ENCODE measurements at places on chromosomes 7 and 10. TPM values are rescaled to one million over a fixed set of nuclear protein-coding genes. Genes with fewer than 3 reads are reported as not detected.

DNA sequence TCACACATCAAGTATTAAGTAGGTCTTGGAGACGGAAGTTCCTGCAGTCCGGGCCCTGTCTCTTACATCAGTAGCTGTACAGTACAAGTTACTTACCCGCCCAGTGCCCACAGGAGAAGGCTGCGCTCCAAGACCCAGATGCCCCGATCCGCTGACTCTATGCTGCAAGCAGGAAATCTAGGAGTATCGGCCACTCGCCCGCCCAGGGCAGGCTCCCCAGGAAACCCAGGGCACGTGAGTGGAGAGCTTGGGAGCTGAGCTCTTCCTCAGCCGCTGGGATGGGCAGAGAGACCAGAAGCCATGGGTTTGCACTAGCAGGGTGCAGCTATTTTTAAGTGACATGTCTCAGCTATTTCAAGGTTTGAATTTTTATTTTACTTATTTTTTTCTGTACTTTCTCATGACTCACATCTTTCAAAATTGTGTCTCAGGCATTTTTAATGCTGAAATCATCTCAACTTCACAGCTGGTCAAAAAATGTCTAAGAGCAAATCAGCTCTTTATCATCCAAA, 1.9 kb upstream of the GPER1 start:
- no peak for DNase-seq

DNA sequence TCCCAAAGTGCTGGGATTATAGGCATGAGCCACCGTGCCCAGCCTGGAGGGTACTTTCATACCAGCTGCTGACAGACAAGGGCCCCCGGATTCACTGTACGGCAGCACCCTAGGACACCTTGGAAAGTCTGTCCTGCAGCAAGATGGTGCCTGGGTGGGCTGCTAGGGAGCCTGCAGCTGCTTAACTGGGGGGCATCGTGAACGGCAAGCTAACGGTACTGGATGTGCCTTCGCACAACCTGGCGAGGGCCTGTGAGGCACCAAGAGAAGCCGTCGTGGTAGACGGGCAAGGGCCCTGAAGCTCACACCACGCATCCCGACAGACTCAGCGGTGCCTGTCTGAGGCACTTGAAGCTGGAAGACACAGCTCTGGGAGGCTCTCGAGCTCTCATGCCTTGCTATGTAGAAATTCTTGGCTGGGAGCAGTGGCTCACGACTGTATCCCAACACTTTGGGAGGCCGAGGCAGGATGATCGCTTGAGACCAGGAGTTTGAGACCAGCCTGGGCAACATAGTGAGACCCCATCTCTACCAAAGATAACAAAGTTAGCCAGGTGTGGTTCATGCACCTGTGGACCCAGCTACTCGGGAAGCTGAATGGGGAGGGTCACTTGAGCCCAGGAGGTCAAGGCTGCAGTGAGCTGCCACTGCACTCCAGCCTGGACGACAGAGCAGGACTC, 9.4 kb downstream of the BRAT1 start:
- DNase-seq = no peak

DNA sequence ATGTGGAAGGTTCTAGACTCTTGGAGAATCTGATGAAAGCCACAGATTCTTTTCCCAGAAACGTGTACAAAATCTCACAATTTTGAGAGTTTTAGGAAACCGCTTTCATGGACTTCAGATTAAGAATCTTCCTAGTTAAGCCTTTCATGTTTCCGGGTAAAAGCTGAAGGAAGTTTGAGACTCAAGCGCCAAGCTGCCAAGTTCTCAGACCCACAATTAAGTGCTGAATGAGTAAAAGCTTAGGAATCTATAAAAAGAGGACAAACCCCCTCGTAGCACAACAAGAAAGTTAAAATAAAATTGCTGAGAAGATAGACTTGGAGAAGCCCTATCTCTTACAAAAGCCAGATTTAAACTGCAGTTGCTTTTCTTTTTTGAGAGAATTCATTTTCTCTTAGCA, 99.6 kb downstream of the ST8SIA6 start:
- no peak for DNase-seq

DNA sequence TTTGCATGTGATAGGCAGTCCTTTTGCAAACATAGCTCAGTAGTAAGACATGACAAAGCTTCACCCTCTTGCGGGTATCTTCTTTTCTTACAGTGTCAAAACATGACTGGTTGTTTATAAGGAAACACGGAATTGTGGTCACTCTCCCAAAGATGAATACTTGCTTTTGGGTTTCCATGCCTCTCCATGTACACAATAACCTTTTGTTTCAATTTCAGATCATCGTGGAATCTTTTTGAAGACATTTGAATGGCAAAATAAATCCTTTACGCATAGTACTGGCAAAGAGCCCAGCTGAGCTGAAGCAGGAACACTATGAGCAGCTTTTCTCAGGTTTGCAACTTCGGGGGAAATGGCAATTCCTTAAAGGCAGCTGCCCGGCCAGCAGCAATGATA, 156.8 kb upstream of the FRMD4A start:
- no peak for DNase-seq

- DNase-seq = no peak
Measured at GRCh38 chr10:69239136-69239535, 19.0 kb downstream of the HKDC1 start.

GRCh38 chr10:126042354-126042753, 146.0 kb downstream of the FANK1 start:
- DNase-seq = no peak

DNA sequence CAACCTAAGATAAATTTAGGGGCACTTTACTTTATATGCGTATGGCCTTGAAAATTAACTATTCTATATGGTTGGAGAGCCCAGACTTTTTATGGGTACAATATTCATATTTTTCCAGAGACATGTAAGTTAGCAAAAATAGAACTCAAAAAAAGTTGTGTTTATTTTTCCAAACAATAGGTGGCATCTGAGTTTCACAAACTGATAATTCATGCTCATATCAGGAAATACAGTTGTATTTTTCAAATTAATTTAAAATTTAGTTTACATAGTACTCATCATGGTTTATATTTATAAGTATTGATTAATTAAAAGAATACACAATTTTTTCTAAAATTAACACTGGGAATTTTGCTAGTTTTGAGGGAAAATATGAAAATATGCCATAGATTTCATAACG, 34.6 kb downstream of the ANKRD7 start:
- no peak for DNase-seq

DNA sequence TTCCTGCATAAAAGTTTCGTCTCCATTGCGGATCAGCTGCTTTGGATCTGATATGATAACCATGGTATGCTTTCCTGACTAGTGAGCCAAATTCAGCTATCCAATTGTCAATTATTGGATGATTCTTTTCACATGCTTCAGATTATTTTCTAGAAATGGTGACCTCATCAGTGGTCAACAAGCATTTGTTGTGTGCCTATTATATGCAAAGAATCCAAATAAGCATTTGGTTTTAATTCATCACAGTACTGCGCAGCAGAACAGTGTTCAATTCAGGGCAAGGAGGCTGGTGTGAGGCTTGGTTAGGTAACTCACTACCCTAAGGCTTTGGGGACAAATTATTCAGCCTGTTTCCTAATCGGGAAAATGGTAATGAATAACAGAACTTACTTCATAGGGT, 200.5 kb downstream of the SKAP2 start:
- DNase-seq = no peak

DNA sequence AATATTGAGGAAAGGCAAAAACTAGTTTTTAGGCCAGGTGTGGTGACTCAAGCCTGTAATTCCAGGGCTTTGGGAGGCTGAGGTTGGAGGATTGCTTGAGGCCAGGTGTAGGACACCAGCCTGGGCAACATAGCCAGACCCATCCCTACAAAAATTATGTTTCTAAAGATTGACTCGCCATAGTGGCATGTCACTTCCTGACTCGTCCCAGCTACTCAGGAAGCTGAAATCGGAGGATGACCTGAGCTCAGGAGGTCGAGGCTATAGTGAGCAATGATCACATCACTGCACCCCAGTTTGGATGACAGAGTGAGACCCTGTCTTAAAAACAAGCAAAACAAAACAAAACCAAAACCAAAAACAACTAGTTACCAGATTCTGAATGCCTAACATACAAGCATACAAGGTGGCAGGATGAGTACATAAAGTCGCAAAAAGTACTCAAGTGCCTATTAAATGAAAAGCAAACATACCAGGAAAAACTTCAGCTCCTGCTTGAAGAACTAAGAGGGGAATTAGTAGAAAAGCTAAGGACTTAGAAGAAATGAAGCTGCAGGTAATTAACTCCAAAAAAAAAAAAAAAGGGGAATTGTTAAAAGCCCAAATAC, 14.1 kb downstream of the ZNF398 start:
- no peak for DNase-seq

DNA sequence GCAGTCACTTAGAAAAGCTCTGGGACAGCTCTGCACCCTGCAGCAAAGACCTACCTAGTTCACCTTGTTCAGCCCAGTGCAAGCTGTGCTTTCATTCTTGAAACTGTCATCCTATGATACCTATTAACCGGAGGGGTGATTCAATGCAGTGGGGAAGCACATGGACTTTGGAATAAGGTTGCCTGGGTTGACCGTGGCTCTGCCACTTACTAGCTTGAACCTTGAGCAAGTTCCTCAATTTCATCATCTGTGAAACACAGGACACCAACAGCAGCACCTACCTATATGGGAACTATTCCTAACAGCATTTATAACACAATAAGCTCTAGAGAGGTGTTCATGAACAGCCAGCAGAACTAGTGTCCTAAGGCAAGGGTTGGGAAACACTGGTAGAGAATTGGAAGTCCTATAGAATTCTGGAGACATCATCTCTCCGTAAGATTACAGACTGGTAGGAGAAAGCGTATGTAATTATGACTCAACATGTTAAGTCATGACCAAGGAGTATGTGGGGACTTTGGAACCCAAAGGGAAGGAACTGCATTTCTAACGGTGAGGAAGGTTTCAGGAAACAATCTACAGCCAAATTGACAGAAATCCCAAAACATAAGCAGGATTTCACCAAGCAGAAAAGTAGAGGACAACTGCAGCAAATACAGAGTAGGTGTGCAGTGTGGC, 270.0 kb downstream of the USP6NL start:
- DNase-seq = no peak

- no peak for DNase-seq
Measured at GRCh38 chr7:30526163-30526562, 21.5 kb upstream of the GGCT start.

DNA sequence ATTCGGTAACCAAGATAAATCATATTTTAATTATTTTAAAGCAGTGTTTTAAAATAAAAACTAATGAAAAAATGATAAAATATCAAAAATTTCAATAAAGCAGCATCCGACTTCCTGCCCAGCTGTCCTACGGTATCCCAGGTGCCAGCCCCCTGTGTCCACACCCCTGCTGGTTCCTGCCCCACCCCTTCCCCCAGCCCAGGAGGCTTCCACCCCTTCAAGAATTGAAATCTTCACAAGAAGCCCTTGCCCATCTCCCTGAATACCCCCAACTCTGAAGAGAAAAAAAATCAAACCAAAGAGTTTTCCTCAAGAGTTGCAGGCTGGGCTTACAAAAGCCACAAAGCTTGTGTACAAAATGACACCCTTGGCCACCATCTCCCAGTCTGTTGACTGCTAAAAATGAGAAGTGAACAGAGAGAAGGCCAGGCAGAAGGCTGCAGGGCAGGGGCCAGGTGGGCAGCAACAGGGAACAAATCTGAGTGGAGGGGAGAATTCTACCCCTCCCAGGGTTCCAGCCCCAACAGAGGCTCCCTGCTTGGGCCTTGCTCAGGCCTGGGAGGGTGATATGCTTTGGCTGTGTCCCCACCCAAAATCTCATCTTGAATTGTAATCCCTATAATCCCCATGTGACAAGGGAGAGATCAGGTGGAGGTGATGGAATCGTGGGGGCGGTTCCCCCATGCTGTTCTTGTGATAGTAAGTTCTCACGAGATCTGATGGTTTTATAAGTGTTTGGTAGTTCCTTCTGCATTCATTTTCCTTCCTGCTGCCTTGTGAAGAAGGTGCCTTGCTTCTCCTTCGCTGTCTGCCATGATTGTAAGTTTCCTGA, 14.5 kb downstream of the GPRIN2 start:
- DNase-seq = peak; percentile 47

GRCh38 chr7:19772841-19773760, at the start of gene TMEM196:
Gene TMEM196 (minus strand): TSS chr7:19773617. CDS start chr7:19772696, 921 bp downstream.
- no peak for DNase-seq

DNA sequence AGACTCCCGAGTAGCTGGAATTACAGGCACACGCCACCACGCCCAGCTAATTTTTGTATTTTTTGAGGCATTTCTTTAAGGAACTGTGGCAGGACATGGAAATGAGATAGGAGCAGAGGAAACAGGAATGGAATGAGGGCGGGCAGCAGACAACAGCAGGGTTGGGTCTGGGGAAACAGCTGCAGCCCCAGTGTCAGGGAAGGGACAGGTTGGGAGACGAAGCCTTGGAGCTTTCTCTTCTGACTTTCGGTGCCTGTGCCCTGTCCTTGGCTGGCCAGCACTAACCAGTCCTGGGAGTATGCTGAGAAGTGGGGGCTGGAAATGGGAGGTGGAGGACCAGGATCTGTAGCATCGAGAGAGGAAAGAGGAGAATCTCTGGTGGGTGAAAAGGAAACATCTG, 47.4 kb downstream of the ATOH7 start:
- DNase-seq = no peak

- DNase-seq = no peak
Measured at GRCh38 chr7:144009361-144009760, 9.2 kb downstream of the OR6B1 start.

- no peak for DNase-seq
Measured at GRCh38 chr7:122136639-122137245, 7.3 kb downstream of the AASS start.

- no peak for DNase-seq
Measured at GRCh38 chr7:74722153-74722552, 51.7 kb upstream of the NCF1 start.

- DNase-seq = no peak
Measured at GRCh38 chr7:81692146-81692905, 77.5 kb downstream of the HGF start.

DNA sequence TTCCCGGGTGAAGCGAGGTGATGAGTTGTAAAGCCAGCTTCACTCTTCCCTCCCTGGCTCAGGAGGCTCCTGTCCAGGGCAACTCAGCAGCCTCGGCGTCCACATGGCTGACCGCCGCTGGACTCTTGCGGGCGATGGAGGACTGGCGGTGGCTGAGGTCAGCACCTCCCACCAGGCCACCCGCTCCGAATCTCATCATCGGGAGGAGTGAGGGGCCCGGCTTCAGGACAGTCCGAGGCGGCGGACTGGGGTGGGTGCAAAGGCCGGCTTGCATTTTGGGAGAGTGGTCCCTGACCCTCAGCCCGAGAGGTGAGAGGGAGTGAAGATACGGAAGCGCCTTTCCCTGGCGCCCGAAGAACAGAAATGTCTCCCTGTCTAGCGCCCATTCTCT, 759 bp downstream of the DNAJB12 start:
- DNase-seq = no peak

Gene PRKAR2B
- total RNA-seq = 10.3 TPM

Gene PTPRZ1
- 1.9 TPM for total RNA-seq

Gene OPALIN
- total RNA-seq = not detected

Gene SLC26A5
- 1.8 TPM for total RNA-seq

Gene PRF1
- total RNA-seq = 29.5 TPM

Gene GIMAP2
- 46.9 TPM for total RNA-seq

Gene VWDE
- total RNA-seq = 0.53 TPM

Gene EZH2
- 3.5 TPM for total RNA-seq

Gene CFAP69
- 8.4 TPM for total RNA-seq
